Pancreas (tissue), 10 donors: ENCODE measurements at places on chromosomes 12 and 14. TPM values are rescaled to one million over a fixed set of nuclear protein-coding genes. Genes with fewer than 3 reads are reported as not detected.
A peak's percentile ranks its signal among the peaks of the same experiment; 100 is the strongest.

ASCL1 gene
- 0.12 TPM for total RNA-seq

PLA2G1B gene
- 9,940 TPM for total RNA-seq

TMCC3 gene
- 6.3 TPM for total RNA-seq

PFKM gene
- total RNA-seq, result 23.1 TPM

- no peaks in the 10 kb centered on the region for H3K27me3 ChIP-seq
- H3K36me3 ChIP-seq, result no peaks in the 10 kb centered on the region
- H3K27ac ChIP-seq, result no peak overlapping the region
- no peaks in the 10 kb centered on the region for H3K4me1 ChIP-seq
- no peak overlapping the region for H3K4me3 ChIP-seq
Measured at GRCh38 chr12:80272387-80272915, 171.6 kb upstream of the PTPRQ start.

GRCh38 chr14:105012171-105012985 lies 8.5 kb downstream of the CDCA4 start:
- H3K36me3 ChIP-seq, result peaks cover 7% of the 10 kb centered on the region
- no peaks in the 10 kb centered on the region for H3K27me3 ChIP-seq
- H3K4me1 ChIP-seq, result no peaks in the 10 kb centered on the region

GRCh38 chr14:30607156-30607780 lies 14.9 kb upstream of the SCFD1 start:
- DNase-seq, result no peak
- no peak overlapping the region for H3K4me3 ChIP-seq
- no peaks in the 10 kb centered on the region for H3K27me3 ChIP-seq

DNA sequence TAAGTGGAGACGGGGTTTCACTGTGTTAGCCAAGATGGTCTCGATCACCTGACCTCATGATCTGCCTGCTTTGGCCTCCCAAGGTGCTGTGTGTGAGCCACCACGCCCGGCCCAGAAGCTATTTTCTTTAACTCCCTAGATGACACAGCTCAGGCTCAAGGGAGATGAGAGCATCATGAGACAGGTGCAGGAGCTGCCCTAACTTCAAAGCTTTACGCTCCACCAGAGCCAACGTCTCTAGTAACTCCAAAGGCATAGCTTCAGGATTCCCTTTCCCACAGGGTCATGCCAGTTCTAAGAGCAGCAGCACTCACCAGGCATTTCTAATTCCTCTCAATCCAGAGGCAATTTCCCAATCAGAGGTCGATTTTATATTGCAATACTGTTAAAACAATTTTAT lies 21.0 kb downstream of the NDUFA12 start:
- no peak overlapping the region for H3K27ac ChIP-seq
- H3K36me3 ChIP-seq, result no peaks in the 10 kb centered on the region
- no peak for DNase-seq
- H3K27me3 ChIP-seq, result no peaks in the 10 kb centered on the region
- H3K4me3 ChIP-seq, result no peak overlapping the region

GRCh38 chr12:46265102-46265501 lies 3.7 kb downstream of the SLC38A1 start:
- H3K27me3 ChIP-seq, result no peaks in the 10 kb centered on the region
- no peaks in the 10 kb centered on the region for H3K36me3 ChIP-seq
- H3K27ac ChIP-seq, result no peak overlapping the region
- no peak for DNase-seq

- peak overlapping the region; percentile 46 for H3K27ac ChIP-seq
- DNase-seq, result peak; percentile 60
- peaks cover 28% of the 10 kb centered on the region for H3K4me1 ChIP-seq
Measured at GRCh38 chr12:1662761-1663439, 28.0 kb upstream of the ADIPOR2 start.

DNA sequence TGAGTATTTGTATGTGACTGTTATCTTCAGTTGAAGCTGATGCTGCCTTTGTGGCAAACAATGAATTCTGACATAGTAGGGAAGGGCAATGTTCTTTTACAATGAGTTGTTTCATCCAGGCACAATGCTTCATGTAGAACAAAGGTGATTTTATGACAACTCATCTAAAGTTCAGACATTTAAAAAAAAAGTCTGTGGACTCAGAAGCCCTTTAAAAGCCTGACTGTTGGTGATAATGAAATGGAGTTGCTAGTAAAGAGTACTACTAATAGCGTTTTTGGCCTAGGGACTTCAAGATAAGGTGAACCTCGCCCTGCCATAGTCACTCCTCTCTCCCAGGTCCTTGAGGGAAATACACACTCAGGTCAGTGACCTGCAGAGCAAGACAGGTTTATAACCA lies 105.1 kb downstream of the AKAP6 start:
- H3K27me3 ChIP-seq, result no peaks in the 10 kb centered on the region
- H3K4me1 ChIP-seq, result no peaks in the 10 kb centered on the region
- no peak overlapping the region for H3K4me3 ChIP-seq

- no peaks in the 10 kb centered on the region for H3K27me3 ChIP-seq
- no peaks in the 10 kb centered on the region for H3K4me1 ChIP-seq
- DNase-seq, result no peak
- no peak overlapping the region for H3K4me3 ChIP-seq
Measured at GRCh38 chr12:13365748-13366366, 169.3 kb downstream of the EMP1 start.

DNA sequence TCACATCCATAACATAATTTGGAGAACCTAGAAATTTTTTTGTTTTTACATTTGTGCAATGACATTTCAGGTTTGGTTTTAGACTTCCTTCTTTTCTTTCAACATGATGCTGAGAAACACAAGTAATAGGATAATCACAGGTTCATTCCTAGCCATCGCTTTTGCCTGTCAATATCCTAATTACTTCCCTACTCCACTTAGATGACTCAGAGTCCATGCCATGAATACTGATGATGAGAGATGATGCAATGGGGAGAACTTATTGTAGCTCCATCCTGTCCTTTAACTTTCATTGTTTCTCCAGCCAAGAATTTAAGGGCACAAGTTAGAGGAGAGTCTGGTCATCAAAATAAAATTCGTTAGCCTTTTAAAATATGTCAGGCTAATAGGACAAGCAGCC lies 101.3 kb downstream of the PTPRO start:
- H3K27me3 ChIP-seq, result no peaks in the 10 kb centered on the region
- H3K36me3 ChIP-seq, result no peaks in the 10 kb centered on the region
- H3K27ac ChIP-seq, result no peak overlapping the region
- DNase-seq, result no peak

GRCh38 chr14:88614218-88614907 lies 51.5 kb downstream of the ZC3H14 start:
- no peak overlapping the region for H3K4me3 ChIP-seq
- DNase-seq, result no peak
- peaks cover 18% of the 10 kb centered on the region for H3K4me1 ChIP-seq
- H3K27ac ChIP-seq, result peak overlapping the region; percentile 51
- no peaks in the 10 kb centered on the region for H3K27me3 ChIP-seq

GRCh38 chr12:44154128-44154527 lies 318.2 kb downstream of the TMEM117 start:
- H3K27ac ChIP-seq, result no peak overlapping the region
- H3K27me3 ChIP-seq, result no peaks in the 10 kb centered on the region
- no peak for DNase-seq

DNA sequence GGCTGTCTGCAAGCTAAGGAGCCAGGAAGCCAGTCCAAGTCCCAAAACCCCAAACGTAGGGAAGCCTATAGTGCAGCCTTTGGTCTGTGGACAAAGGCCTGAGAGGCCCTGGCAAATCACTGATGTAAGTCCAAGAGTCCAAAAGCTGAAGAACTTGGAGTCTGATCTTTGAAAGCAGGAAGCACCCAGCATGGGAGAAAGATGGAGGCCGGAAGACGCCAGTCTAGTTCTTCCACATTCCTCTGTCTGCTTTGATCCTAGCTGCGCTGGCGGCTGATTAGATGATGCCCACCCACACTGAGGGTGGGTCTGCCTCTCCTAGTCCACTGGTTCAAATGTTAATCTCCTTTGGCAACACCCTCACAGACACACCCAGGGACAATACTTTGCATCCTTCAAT lies 58.5 kb downstream of the CAPS2 start:
- H3K27me3 ChIP-seq, result no peaks in the 10 kb centered on the region
- H3K4me1 ChIP-seq, result no peaks in the 10 kb centered on the region
- DNase-seq, result no peak
- no peak overlapping the region for H3K27ac ChIP-seq
- H3K4me3 ChIP-seq, result no peak overlapping the region

GRCh38 chr12:109817627-109818231 lies 15.5 kb downstream of the TRPV4 start:
- H3K27ac ChIP-seq, result no peak overlapping the region
- H3K27me3 ChIP-seq, result no peaks in the 10 kb centered on the region
- H3K4me3 ChIP-seq, result no peak overlapping the region

DNA sequence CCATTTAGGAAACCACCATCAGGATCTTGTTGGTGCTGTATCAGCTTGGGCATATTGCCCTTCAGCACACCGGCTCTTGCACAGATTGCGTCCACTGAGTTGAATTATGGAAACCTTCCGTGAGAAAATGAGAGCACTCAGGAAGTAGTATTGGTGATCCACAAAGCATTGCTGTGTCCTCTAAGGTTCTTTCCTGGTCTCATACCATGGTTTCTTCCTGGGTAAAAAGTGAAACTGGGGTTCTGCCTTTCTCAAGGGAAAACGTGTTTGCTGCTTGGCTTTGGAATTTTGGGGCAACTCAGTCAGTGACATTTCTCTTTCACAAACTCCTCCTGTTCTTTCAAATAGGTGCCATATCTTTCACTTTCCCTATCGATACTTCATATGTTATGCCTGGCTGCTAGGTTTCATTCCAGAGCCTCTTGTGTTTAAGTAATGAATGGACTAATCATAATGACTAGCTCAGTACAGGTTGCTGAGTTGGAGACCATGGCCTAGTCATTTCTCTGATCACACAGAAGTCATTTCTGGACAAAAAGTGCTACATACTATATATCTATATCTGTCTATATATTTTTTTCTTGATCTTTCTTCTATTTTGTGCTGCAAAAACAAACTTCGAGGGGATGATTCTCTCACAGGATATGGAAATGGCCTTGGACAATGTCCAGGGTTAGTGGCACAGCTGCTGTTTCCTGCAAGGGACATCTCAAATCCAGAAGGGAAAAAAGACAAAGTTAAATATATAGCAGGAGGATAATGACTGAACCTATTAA lies 423.4 kb downstream of the ZFP36L1 start:
- no peak overlapping the region for H3K4me3 ChIP-seq
- no peak for DNase-seq
- no peaks in the 10 kb centered on the region for H3K27me3 ChIP-seq
- H3K36me3 ChIP-seq, result no peaks in the 10 kb centered on the region
- no peaks in the 10 kb centered on the region for H3K4me1 ChIP-seq
